ENCODE measurements at places on chromosomes 12 and 14.
A peak's percentile ranks its signal among the peaks of the same experiment; 100 is the strongest.

DNA sequence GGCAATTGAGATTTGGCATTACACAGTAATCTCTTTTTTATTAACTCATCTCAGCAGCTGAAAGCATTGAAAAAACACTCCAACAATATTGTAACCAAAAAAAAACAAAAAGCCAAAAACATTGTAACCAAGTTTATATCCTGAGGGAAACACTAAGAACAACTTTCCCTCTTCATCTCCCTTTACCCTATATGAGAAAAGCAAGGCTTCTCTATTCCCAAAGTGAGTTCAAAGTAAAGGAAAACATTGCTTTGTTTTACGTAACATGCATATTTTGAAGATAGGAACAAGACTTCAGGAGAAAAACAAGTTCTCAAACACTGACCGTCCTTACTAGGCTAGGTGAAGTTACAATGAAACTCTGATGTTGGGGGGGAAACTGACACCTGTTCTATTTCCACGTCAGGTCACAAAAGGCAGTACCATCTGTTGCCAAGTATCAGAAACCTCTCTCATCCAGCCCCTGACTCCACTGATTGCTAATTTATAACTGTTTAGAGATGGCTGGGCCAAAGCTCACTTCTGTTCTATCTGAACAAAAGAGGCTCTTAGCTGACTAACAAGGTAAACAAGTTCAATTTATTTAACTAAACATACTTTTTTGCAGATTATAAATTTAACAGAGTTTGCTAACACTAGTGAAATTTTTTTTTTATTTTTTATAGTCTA is 67.9 kb upstream of the PLXNC1 start:
- no peak for DNase-seq

- peak; percentile 11 for DNase-seq
These were observed at the start of gene SYNJ2BP for GRCh38 chr14:70416725-70417349. TSS of gene SYNJ2BP (minus strand) at chr14:70417090. CDS start at chr14:70416963, 127 bp downstream.

DNA sequence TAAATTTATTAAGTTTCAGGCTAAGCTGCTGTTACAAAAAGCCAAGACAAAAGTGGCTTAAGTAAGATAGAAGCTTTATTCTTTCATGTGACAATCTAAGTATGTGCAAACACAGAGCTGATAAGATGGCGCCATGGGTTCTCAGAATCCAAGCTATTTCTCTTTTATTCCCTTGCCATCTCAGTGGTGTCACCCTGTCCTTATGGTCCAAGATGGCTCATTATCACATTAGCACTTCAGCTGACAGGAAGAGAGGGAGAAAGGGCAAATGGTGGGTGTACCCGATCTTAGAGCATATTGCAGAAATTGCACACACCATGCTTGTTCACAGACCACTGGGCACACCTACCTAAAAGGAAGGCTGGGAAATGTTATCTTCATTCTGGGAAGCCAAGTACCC is 211.7 kb downstream of the TMTC2 start:
- DNase-seq = no peak

DNA sequence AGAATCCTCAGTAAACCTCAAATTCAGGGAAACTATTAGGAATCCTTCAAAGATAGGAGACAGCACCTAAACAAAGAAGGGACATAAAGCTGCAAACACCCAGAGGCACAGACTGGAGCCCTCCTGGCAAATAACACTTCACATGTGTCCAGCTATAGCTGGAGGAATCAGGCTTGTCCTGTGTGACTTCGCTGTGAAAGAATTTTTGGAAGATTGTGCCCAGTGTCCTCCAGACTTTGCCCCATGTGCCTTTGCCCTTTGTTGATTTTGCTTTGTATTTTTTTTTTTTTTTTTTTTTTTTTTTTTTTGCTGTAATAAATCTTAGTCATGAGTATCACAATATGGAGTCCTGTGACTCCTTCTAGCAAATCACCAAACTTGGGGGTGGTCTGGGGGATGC is 136.8 kb downstream of the KCNH5 start:
- no peak for DNase-seq
